ENCODE measurements at places on chromosomes 3 and 15.

DNA sequence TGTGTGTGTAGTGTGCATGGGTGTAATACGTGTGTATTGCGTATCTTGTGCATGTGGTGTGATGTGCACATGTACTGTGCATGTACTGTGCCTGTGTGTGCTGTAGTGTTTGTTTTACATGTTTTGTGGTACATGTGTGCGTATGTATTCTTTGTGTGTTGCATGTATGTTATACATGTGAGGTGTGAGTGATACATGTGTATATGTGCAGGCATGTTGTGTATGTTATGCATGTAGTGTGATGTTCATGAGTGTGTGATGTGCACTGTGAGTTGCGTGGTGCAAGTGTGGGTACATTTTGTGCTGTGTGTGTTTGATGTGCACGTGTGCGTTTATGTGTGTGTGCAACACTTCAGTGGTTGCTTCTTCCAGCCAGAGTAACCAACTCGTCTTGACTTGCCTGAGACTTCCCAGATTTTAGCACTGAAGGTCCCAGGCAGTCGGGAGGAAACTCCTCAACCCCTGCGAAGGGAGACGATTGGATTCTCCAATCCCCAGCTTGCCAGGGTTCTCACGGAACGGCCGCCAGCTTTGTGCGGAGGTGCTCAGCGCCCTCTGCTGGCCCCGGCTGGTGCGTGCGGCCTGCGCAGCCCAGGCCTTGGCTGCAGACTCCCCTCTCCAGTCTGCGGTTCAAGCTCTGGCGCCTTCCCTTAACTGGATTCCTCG, 3.6 kb downstream of the GALNT15 start:
- DNase-seq, result no peak

GRCh38 chr3:109330405-109330804, 6.9 kb downstream of the DPPA4 start:
- DNase-seq, result no peak

DNA sequence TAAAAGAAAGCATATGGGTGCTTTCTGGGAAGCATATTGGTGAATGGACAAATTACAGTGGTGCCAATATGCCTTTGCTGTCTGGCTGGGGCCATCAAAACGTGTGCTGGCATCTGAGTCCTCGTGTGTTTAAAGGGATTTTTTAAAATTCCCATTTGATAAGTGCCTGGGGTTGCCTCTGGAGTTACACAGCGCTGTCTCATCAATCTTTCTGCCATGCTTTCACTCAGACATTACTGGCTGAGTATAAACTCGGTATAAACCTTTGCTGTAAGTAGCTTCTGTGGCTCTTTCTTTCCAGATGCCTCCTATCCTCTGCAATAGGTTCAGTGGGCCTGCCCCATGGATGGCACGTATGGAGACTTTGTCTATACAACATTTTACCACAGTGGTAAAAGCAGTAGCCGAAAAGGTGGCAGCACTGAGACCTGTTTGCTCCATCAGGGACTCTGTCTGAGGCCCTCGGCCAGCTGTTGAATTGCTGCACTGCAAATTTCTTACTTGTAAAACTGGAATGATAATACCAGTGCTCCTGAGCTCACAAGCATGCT, 195.5 kb downstream of the LPP start:
- DNase-seq, result no peak

- no peak for DNase-seq
Observed at GRCh38 chr3:55633333-55633732, 146.2 kb upstream of the WNT5A start.

- no peak for DNase-seq
Observed at GRCh38 chr3:184733971-184734608, 22.2 kb upstream of the MAGEF1 start.

- DNase-seq, result no peak
Observed at GRCh38 chr3:62923066-62923465, 47.9 kb upstream of the CADPS start.

- DNase-seq, result no peak
Observed at GRCh38 chr3:117735481-117736101, 1026.0 kb downstream of the TUSC7 start.

All from activated CD8-positive, alpha-beta memory T cell treated with anti-CD3 and anti-CD28 coated beads for 4 hours (primary cell).